Natural killer cell (primary cell): ENCODE measurements at places on chromosomes 13 and 19.
A peak's percentile ranks its signal among the peaks of the same experiment; 100 is the strongest.

GRCh38 chr13:60139272-60139671 lies 24.5 kb downstream of the DIAPH3 start:
- no peaks in the 10 kb centered on the region for H3K27me3 ChIP-seq
- DNase-seq: no peak
- H3K4me1 ChIP-seq: peaks cover 3% of the 10 kb centered on the region
- no peak overlapping the region for H3K4me3 ChIP-seq

GRCh38 chr19:11268783-11269267 lies 6.5 kb upstream of the DOCK6 start:
- H3K4me1 ChIP-seq: no peaks in the 10 kb centered on the region
- H3K4me3 ChIP-seq: no peak overlapping the region
- H3K27ac ChIP-seq: no peak overlapping the region
- peaks cover 13% of the 10 kb centered on the region for H3K27me3 ChIP-seq
- no peak for DNase-seq

DNA sequence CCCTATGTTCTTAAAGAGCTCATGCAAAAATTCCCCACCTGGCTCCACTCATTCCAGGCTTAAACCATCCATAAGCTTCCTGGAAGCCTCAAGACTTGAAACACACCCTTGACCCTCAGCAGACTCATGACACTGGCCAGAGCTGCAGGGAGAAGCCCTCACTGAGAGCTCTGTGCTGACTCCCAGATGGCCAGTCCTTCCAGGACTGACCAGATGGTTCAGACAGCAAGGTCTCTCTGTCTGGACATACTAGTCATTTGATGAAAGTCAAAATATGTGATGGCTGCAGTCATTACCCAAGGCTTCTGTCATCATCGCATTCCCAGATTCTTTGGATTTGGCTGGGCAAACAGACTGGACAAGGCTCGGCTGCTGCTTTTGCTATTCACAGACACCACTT lies 397.4 kb downstream of the FOXO1 start:
- DNase-seq: no peak
- H3K27ac ChIP-seq: no peak overlapping the region
- peaks cover 5% of the 10 kb centered on the region for H3K4me1 ChIP-seq
- H3K36me3 ChIP-seq: no peaks in the 10 kb centered on the region

DNA sequence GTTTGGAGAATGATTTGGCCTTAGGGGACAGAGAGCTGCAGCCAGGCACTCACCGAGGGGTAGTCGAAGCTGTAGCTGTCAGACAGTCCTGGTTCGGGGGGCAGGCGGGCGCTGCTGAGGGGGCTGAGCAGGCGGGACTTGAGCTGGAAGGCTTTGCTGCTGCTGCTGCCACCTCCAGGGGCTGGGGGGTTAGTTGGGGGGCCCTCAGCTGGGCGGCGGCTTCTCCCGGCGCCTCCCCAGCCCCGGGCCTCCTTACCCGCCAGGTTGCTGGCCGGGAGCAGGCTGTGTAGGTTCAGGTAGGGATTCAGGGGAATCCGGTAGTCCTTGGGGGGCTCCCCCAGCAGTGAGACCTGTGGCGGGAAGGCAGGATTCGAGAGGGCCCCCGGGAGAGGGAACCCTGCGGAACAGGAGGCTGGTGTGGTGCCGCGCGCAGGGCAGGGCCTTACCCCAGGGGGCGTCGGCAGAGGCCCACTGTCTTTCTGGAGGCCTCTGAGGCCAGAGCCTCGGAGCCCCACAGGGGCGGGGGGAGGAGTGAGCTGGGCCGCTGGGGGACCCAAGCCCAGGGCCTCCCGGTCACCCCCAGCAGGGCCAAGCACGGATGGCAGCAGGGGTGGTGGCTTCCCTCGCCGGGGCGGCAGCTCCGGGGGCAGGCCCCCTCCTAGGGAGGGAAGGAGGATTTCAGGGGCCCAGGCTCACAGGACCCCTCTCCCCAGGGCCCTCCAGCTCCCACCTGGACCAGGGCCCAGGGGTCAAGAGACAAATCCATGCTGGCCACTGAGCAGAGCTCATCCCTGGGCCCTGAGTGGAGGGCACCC lies 5.0 kb upstream of the FDX2 start:
- peaks cover 78% of the 10 kb centered on the region for H3K36me3 ChIP-seq
- no peaks in the 10 kb centered on the region for H3K27me3 ChIP-seq
- H3K4me1 ChIP-seq: peaks cover 6% of the 10 kb centered on the region
- H3K27ac ChIP-seq: no peak overlapping the region

DNA sequence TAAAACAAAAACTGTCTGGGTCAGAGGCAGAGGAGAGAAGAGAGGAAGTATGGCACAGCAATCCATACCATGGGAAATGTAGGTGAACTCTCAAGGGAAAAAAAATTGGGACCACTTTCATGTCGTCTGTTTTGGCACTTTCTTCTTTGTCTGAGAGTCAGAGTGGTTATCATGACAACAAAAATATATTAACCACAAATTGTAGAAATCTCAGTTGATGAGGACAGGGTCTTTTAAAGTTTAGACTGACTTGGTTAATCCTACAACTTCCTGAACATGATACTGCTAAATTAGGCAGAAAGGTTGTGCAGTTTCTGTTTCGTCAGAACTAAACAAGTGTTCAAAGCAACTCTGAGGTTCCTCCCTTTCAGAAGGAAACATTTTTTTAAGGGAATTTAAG lies 15.2 kb downstream of the KLF5 start:
- H3K27me3 ChIP-seq: no peaks in the 10 kb centered on the region
- no peaks in the 10 kb centered on the region for H3K4me1 ChIP-seq
- no peak overlapping the region for H3K27ac ChIP-seq
- H3K36me3 ChIP-seq: no peaks in the 10 kb centered on the region

DNA sequence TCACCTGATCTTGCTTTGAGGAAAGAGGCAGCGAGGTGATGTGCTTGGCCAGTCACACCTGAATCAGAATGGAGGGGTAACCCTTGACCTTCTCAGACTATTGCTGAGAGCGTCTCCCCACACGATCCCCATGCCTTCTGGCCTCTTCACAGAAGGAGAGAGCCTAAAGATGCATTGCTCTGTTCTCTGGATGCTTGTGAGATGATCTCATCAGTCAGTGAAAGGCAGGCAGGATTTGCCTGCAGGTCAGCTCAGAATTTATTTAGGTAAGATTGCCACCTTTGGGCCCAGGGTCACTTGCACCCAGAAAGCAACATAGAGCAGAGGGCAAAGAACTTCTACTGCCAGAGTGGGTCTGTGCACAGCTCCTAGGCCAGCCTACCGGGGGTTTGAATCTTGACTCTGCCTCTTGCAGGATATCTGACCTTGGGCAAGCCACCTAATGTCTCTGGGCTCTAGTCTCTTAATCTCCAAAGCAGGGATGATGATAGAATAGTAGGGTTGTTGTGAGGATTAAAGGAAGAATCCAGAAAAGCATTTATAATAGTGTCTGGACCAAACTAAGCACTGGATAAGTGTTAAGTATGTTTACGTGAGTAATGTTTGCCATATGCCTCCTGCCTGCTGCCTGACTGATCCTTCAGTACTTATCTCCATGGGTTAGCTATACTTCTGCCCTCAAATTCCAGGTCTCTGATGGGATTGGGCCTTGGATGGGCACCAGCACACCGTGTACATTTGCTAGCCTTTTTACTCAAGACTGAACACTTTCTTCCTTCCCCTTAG lies 8.4 kb upstream of the FLT1 start:
- no peaks in the 10 kb centered on the region for H3K4me1 ChIP-seq
- no peak overlapping the region for H3K4me3 ChIP-seq
- no peaks in the 10 kb centered on the region for H3K27me3 ChIP-seq
- H3K27ac ChIP-seq: no peak overlapping the region

- no peak for DNase-seq
- no peak overlapping the region for H3K27ac ChIP-seq
- H3K4me3 ChIP-seq: no peak overlapping the region
Measured at GRCh38 chr13:91249370-91249769, 98.1 kb upstream of the MIR17HG start.

DNA sequence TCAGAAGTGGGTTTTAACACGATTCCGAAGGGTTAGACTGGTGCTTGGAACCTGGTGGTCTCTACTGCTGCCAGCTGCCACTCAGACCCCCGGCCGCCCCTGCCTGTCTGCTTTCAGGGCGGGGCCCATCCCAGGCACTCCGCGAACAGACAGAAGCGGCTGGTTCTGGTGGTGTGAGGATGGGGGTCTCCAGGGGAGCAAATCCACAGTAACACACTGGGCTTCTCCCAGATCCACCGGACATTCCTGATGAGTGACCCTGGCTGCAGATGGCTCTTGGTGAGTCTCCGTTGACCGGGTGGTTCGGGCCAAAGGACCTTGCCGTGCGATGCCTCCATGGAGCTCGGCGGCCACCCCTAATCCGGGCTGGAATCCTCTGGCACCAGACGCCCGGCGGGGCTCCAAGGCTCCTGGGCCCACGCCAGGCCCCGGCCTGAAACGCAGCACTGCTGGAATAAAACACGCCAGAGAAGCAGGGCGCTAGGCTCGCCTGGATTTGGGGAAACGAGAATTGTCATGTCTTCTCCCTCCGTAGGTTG lies 2.1 kb upstream of the PTBP1 start:
- H3K27ac ChIP-seq: no peak overlapping the region
- no peak overlapping the region for H3K4me3 ChIP-seq
- peaks cover 1% of the 10 kb centered on the region for H3K36me3 ChIP-seq
- H3K4me1 ChIP-seq: peaks cover 29% of the 10 kb centered on the region
- DNase-seq: peak; percentile 20

DNA sequence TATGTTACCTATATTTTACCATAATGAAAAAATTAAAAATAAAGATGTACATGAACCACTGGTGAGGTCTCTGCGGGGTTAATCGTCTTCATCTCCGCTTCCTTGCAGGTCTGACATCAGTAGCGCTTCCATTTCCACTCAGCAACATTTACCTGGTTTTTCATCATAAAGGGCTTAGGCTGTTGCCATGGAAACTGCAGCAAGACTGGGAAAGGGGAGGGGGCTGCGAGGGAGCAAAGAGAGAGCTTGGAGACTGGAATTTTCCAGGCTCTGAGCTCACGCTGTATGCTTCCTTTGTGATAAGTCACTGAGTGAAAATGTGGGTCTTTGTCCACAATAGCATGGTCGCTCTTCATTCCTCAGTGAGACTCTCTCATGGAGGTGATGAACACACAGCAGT lies 136.6 kb upstream of the USP29 start:
- H3K36me3 ChIP-seq: no peaks in the 10 kb centered on the region
- H3K4me3 ChIP-seq: no peak overlapping the region
- no peaks in the 10 kb centered on the region for H3K27me3 ChIP-seq

DNA sequence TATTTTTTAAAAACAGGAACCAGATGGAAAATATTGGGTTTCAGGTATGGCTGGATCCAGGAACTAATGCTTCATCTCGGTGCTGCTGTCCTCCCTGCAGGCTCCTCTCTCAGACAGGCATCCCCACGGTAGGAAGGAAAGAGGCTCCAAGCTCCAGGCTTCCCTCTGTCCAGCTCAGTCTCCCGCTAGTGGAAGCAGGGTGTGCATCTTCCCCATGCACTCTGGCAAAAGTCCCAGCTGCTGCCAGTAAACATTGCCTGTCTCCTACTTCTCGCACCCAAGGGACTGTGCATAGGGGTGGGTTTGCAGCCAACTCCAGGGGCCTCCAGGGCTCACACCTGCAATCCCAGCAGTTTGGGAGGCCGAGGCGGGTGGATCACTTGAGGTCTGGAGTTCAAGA lies 29.2 kb downstream of the IL12RB1 start:
- no peak for DNase-seq
- H3K4me3 ChIP-seq: no peak overlapping the region
- peaks cover 12% of the 10 kb centered on the region for H3K4me1 ChIP-seq
- no peaks in the 10 kb centered on the region for H3K27me3 ChIP-seq
- H3K36me3 ChIP-seq: peaks cover 23% of the 10 kb centered on the region

DNA sequence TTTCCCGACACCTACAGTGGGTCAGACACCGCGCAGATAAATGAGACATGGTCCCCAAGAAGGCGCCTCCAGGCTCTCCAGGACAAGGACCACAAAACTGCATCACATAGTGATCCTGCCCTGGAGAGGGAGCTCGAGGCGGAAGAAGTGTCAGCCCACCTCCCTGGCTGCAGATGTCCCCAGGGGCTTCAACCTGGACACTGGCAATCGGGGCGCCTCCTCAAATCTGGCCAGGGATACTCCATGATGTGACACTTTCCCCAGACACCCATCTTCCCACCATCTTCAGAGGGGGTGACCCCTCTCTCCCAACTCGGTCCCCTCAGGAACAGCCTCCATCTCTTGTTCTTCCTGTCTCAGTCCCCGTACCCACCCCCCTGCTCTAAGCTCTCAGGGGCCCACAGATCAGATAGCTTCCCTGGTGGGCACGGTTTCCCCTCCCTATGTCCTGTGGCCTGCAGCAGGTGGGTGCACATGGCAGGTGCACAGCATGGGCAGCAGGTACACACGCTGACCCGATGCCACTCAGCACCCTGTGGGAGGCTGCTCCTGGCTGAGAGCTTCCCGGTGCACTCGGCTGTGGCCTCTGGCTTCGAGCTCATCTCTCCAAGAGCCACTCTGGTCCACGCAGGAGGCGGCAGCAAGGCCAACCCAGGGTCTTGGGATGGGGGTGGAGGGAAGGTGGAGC lies 61.2 kb downstream of the PEPD start:
- no peaks in the 10 kb centered on the region for H3K4me1 ChIP-seq
- no peak overlapping the region for H3K27ac ChIP-seq
- no peak for DNase-seq
- peaks cover 4% of the 10 kb centered on the region for H3K36me3 ChIP-seq
- H3K27me3 ChIP-seq: no peaks in the 10 kb centered on the region

DNA sequence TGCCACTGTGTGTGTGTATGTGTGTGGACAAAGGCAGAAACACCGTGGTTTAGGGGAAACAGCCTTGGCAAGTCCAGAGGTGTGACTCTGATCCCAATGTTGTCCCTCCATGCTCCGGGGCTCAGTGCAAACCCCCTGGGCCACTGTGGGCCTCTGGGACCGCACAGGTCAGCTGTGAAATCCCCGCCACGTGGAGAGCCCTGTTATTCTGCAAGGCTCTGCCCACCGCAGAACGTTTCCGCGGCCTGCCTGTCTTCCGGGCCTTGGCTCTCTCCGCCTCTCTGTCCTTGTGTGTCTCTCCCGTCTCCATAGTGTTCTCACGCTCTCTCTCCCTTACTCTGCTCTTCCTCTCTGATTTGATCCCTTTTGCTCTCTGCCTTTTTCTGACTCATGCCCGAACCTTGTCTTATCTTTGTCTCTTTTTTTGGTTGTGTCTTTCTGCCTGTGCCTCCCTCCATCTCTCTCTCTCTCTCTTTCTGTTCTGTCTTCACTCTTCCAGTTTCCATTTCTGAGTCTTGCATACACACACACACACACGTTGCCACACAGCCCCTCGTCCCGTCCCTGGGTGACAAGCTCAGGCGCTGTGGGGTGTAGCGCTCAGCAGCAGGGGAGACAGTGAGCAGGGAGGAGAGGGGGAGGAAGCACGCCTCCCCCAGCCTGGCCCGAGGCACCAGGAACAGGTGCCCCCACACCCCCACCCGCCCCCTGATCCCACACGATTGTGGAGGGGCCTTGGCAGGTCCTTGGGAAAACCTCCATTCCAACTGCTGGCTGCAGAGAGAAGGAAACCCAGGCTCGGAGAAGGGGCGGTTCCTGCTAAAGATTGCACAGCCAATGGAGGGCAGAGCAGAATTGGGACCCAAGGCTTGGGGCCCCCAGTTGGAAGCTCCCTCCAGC lies 3.0 kb downstream of the TTYH1 start:
- H3K27ac ChIP-seq: peak overlapping the region; percentile 39
- H3K36me3 ChIP-seq: no peaks in the 10 kb centered on the region
- no peak overlapping the region for H3K4me3 ChIP-seq
- DNase-seq: peak; percentile 32
- peaks cover 34% of the 10 kb centered on the region for H3K4me1 ChIP-seq
